ENCODE measurements at places on chromosomes 5 and 9. TPM values are rescaled to one million over a fixed set of nuclear protein-coding genes. Genes with fewer than 3 reads are reported as not detected.

- no peak for DNase-seq
Observed at GRCh38 chr9:83403527-83404238, 134.5 kb downstream of the FRMD3 start.

GRCh38 chr5:127358740-127359139, 68.1 kb downstream of the MEGF10 start:
- no peak for DNase-seq

DNA sequence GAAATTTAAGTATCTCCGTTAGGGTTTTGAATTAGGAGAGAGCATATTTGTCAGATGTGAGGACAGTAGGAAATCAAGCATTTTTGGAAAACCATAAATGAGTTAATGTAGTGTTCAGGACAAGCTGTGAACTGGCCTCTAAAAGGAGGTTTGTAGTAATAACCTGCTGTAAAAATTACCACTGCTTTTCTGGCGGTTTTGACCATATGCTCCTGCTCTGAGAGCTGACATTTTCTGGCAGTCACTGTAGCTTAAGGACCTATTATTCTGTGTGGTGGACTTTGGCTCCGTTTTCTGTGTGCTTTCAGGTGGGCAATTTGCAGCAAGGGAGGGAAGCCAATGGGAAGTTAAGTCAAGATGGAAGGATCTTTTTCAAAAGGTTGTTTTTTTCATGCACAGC, 111.1 kb downstream of the SGCD start:
- no peak for DNase-seq

GRCh38 chr5:140075371-140075770, 32.3 kb upstream of the NRG2 start:
- DNase-seq, result peak; percentile 45

GRCh38 chr9:34611811-34612787, at the start of gene RPP25L:
Gene RPP25L, minus strand, starts transcription at chr9:34612097. Its CDS starts 801 bp downstream, at chr9:34611296.
- DNase-seq, result peak; percentile 86

GRCh38 chr5:113081881-113082546, 105.4 kb downstream of the DCP2 start:
- peak; percentile 95 for DNase-seq

DNA sequence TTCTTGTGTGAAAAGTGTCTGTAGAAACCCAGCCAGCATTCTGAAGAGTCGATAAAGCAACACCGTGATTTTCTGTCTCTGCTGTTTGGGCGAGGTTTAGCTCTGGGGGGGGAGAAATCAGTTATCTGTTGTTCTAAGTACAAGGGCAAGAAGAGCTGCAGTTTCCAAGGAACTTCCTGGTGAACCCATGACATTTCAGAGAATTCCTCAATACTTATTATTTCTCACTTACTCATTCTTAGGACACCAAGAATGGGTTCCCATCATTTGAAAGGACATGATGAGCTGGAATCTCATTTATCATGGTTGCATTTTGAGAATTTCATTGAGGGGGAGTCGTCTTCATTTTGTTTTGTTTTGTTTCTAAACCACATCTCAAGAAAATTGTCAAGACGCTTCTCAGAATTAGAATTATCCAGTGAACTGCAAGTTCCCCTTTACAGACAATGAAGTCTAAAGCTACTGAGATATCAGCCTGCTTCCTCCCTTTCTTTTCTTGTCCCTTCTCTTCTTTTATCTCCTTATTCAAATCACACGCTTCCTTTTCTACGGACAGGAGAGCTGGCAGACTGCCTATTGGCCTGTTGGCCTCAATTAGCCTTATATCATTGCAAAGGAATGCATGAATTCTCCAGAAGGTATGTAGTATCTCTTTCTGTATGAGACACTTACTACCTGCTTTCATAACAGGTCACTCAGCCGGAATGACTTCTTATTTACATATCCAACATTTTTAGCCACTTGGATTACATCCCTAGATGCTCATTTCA, 53.7 kb downstream of the ZNF462 start:
- DNase-seq, result peak; percentile 96

DNA sequence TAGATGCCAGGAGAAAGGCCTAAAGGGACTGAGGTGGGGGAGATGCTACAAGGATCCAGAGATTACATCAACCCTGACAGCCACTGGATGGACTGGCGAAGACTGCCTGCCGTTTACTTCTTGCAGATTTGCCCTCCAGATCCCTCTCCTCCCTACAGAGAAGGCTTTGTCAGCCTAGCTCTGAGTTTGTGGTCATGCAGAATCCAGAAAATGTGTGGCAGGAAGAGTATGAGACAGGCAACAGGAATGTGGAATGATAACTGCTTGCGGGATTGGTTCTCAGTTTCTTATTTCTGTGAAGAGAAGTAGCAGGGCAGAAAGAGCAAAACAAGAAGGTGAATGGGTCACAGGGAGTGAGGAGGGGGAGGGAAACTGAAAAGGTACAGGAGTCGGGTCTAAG, 129.6 kb downstream of the TLE1 start:
- peak; percentile 81 for DNase-seq

The PDLIM4 gene
- 26.5 TPM for total RNA-seq

The PCDHB16 gene
- 0.46 TPM for total RNA-seq

The SPATA31C1 gene
- total RNA-seq, result not detected

The AFAP1L1 gene
- total RNA-seq, result 19.6 TPM

Measured in PC-3 (cell line).